ENCODE measurements at places on chromosomes 12 and 14.

GRCh38 chr12:57215065-57215464 is 1.5 kb upstream of the NXPH4 start:
- DNase-seq: no peak

DNA sequence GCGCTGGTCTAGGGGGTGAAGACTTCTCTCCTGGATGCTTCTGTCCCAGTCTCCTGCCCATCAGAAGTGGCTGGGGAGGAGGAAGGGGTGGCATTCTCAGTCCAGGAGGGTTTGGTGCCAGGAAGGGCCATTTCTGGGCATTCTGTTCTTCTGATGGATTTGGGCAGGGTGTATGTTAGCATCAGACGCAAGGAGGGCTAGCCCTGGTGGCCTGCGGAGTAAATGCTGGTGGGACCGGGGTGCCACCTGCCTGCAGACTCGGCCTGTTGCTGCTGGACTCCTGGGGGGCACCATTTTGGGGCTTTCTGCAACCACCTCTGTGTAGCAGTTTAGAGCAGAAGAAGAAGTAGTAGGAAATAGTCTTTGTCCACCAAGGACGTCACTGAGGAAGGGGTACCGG is 31.7 kb downstream of the AACS start:
- no peak for DNase-seq

DNA sequence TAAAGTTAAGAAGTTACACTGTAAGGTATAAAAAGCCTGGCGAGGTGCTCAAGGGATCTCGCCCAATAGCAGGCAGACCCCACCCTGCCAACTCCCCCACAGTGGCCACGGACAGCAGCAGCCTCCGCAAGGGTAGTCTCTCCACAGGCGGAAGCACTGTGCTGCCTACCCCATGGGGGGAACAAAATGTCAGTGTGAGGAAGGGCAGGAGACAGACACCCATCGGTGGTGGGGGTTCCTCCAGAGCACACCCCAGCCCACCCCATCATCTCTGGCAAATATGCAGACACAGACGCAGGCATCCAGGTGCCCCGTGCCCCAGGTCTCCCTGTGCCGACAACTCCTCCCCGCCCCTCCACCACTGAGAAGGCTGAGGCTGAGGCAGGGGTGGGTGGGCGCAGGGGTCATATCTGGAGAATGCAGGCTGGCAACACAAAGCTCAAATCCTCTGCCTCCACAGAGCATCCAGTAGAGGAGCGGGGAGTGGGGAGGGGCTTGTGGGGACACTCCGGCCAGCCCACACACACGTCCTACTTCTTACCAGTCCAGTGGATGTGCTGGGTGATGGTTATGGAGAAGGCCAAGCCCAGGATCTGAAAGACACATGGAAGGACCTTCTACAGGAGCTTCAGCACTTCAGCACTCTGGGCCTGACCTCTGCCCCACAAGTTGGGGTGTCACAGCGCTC is 68.3 kb upstream of the DDX11 start:
- no peak for DNase-seq

DNA sequence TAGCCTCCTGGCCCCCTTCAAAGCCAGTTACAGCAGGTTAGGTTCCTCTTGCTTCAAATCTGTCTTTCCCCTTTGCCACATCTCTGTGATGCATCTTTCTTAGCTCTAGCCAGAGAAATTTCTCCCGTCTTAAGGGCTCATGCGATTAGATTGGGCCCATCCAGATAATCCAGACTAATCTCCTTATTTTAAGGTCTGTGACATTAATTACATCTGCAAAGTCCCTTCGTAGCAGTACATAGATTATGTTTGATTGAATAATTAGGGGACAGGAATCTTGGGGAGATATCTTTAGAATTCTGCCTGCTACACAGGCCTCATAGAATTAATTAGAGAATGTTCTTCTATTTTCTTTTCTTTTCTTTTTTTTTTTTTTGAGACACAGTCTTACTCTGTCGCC is 79.3 kb downstream of the SPATS2 start:
- DNase-seq: no peak

DNA sequence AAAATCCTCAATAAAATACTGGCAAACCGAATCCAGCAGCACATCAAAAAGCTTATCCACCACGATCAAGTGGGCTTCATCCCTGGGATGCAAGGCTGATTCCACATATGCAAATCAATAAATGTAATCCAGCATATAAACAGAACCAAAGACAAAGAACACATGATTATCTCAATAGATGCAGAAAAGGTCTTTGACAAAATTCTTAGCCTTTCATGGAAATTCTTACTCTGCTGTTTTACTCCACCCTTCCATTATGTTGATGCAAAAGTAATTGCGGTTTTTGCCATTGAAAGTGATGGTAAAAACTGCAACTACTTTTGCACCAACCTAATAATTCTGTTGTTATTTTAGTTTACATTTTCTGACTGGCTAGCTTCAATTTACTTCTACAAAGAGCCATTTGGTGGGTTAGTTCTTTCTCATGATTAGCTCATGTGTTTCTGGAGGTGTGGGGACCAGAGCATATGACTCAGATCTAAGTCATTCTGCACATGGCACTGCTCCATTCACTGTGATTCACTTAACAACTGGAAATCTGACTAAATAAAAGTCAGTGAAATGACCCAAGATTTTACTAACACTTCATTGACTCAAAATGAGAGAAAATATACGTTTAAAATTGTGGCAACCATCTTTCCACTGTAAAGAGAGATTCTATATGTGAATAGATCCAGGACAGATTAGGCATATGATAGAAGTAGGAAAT is 99.9 kb downstream of the TMTC3 start:
- DNase-seq: peak; percentile 98

GRCh38 chr12:14256121-14256520 is 109.4 kb upstream of the ATF7IP start:
- no peak for DNase-seq
